OCI-LY7 (cell line): ENCODE measurements at places on chromosomes 7 and 10.
A peak's percentile ranks its signal among the peaks of the same experiment; 100 is the strongest.

DNA sequence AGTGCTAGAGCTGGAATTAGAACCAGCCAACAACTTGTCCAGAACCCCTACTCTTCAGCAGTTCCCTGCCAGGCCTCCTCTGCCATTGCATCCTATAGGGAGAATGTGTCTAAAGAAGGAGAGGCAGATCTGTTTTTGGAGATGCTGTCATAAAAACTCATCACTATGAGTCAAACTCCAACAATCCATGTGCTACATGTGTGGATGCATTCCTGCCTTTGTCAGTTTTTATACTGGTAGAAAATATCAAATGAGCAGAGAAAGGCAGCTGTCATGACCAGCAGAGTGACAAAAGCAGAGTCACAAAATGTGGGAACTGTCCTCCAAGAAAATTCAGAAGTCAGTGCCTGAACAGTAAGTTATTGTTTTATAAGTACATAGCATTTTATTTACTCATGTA, 93.0 kb downstream of the ABLIM1 start:
- DNase-seq, result no peak

GRCh38 chr7:82559193-82559805, 115.7 kb upstream of the CACNA2D1 start:
- DNase-seq, result no peak

GRCh38 chr7:25861164-25861496, 290.9 kb upstream of the NFE2L3 start:
- no peak for DNase-seq

- no peak for DNase-seq
Observed at GRCh38 chr7:9264395-9264794, 831.0 kb downstream of the NXPH1 start.

DNA sequence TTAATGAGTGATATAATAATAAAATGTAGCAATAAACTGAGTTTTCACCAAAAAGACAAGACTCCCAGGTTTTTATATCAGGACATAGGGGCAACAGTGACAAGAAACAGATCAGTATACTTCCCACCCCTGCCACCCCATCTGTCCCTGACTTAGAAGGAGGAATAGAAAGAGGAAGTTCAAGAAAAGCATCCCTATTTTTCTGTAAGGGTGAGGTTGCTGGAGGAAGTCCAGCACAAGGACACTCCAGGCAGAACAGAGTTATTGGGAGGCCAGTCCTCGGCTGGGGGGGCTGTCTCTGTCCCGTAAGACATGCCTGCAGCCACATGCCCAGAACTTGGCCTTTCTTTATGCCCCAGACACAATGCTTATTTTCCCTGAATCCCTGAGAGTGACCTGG, 16.5 kb upstream of the TLX1 start:
- no peak for DNase-seq

DNA sequence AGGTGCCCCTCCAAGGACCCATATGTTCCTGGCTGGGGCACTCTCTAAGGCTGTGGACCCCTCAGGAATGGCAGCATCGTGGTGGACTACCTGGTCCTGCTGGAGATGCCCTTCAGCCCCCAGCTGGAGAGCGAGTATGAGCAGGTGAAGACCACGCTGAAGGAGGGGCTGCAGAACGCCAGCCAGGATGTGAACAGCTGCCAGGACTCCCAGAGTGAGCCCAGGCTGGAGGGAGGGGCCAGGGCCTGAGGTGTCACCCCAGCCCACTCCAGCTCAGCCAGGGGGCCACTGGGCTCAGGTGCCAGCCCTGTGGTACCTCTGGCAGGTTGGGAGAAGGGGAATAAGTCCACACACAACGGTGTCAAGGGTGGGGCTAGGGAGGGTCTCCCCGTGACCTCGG, 4.7 kb upstream of the MUC12 start:
- DNase-seq, result no peak

- DNase-seq, result no peak
Observed at GRCh38 chr7:13560441-13560840, 429.0 kb downstream of the ETV1 start.

GRCh38 chr10:88672041-88672440, 7.8 kb downstream of the LIPF start:
- no peak for DNase-seq

- DNase-seq, result no peak
Observed at GRCh38 chr7:112635742-112636141, 154.5 kb downstream of the TMEM168 start.

DNA sequence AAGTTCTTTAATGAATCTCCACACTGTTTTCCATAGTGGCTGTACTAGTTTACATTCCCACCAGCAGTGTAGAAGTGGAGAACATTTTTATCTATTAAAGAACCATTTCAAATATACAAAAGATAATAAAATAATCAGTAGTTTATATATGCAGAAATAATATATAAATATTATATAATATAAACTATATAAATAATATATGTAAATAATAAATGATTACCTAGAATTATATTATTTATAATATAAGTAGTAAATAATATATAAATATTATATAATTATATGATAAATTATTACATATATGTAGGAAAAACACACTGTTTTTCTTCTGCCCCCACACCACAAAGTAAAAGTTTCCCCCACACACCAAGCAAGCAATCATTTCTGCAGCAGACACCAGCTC, 83.5 kb upstream of the NEUROD6 start:
- DNase-seq, result no peak

- no peak for DNase-seq
Observed at GRCh38 chr10:54854389-54854788, 53.4 kb upstream of the PCDH15 start.

GRCh38 chr7:131111081-131111576, 216.5 kb upstream of the MKLN1 start:
- DNase-seq, result peak; percentile 32

GRCh38 chr10:34384372-34384771, 430.7 kb downstream of the PARD3 start:
- DNase-seq, result no peak

GRCh38 chr10:98433881-98434732, 12.6 kb downstream of the HPS1 start:
- no peak for DNase-seq

- DNase-seq, result no peak
Observed at GRCh38 chr10:131249238-131249954, 62.1 kb downstream of the TCERG1L start.

GRCh38 chr7:29771081-29771816, 35.1 kb upstream of the WIPF3 start:
- DNase-seq, result no peak

DNA sequence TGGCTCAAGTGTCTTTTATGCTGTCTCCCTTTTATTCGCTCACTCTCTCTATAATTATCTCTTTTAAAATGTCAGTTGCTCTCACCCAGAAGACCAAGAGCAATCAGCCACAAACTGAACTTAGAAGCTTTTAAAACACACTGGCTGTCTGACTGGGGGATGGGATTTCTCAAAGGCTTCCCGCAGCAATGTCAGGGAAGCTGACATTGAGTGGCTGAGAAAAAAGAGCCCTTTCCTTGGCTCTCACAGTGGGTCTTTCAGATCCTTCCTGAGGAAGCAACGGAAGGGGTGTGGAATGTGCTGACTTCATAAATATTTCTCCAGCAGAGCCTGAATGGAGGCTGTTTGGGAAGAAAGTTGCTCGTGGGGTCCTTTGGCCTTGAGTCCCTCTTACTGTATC, 445.7 kb upstream of the C7orf33 start:
- DNase-seq, result no peak

DNA sequence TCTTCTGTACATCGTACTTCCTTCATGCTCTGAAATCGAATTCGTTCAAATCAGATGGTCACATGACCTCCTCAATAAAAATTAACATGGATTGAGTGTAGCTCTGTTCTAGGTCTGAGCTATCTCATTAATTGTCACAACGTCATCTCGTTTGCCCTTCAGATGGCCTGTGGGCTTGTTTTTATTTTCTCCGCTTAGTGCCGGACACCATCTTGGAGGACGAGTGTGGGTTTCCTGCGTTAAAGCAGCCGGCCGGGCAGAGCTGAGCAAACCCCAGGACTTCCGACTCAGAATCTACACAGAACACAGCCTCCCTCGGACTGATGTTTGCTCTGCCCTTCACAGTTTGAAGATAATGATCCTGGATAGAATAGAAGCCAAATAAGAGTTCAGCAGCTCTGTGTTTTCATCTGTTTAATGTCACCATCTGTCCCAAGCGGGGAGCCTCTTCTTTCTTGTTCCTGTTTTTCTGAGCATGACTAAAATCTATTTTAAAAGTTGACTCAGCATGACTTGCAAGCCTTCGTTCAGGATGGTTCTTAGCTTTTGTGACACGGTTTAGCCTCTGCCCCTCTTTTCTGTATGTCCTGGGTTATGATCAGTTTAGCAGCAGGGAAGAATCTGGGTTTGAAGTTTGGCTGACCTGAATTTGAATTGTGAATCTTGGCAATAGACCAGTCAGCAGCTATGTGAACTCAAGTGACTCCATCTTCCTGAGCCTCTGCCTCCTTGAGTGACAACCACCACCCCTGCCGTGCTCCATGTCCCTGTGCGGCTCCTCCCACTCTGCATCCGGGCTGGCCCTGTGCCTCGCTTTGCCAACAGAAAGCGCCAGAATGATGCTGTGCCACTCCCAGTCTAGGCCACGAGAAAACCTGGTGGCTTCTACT, 30.6 kb upstream of the GALNTL5 start:
- no peak for DNase-seq

DNA sequence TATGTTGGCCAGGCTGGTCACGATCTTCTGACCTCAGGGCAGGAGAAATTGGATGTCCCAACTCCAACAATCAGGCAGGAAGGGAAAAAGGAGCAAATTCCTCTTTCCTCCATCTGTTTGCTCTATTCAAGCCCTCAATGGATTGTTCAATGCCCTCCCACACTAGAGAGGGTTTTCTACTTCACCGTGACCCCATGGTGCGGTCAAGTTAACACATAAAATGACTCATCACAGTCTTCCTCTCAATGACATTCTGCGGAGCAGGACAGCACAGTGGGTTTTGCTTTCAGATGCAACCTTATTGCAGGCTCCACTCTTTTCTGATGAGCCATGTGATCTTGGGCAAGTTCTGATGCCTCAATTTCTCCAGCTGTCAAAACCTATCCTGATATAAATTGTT, 364.9 kb downstream of the ANKRD30A start:
- no peak for DNase-seq

- DNase-seq, result no peak
Observed at GRCh38 chr10:23362069-23362830, 17.7 kb upstream of the C10orf67 start.

GRCh38 chr7:105060437-105060836, 46.4 kb downstream of the KMT2E start:
- no peak for DNase-seq

- no peak for DNase-seq
Observed at GRCh38 chr7:124915242-124915641, 14.4 kb downstream of the POT1 start.

DNA sequence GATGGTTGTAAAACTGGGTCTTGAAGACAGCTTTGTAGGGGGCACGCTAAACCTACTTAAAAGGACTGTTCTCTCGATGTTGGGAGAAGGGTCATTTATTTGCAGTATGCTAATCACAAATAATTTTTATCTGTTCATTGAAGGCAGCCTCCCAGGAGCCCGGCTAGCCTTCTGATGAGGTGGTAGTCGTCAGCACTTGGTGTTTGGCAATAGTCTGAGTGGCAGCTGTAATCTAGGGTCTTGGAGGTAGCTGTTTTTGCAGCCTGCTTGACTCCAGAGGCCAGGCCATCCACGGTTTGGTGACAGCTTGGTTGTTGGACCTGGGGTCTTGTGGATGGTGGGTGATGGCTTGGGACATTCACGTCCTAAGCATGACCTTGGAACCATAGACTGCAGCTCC, 2.2 kb downstream of the GTF2IRD1 start:
- DNase-seq, result no peak

DNA sequence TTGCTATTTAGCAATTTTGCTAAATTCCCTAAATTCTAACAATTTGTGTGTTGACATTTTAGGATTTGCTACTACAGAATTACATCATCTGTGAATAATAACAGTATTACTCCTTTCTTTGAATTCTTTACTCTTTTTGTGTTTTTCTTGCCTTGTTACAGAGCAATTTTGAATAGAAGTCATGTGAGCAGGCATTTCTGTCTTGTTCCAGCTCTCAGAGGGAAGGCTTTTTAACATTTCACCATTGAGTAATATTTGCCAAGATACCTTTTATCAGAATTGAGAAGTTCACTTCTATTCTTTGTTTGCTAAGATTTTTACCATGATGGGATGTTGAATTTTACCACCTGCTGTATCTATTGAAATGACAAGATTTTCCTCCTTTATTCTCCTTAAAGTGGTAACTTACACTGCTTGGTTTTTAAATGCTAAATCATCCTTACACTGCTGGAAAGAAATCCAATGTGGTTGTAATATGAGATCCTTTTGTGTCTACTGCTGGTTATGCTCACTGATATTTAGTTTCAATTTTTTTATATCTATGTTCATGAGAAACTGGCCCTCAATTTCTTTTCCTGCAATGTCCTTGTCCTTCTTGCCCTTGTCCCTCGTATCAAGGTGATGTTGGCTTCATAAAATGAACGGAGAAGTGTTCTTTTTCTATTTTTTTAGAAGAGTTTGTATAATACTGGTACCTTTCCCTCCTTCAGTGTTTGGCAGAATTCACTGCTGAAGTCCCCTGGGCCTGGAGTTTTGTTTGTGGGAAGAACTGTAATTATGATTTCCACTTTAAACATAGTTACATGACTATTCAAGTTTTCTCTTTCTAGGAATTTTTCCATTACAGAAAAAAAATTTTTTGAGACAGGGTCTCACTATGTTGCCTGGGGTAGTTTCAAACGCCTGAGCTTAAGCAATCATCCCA, 50.3 kb upstream of the ATP6V0A4 start:
- no peak for DNase-seq

GRCh38 chr7:157876469-157877285, 539.9 kb downstream of the DNAJB6 start:
- no peak for DNase-seq

DNA sequence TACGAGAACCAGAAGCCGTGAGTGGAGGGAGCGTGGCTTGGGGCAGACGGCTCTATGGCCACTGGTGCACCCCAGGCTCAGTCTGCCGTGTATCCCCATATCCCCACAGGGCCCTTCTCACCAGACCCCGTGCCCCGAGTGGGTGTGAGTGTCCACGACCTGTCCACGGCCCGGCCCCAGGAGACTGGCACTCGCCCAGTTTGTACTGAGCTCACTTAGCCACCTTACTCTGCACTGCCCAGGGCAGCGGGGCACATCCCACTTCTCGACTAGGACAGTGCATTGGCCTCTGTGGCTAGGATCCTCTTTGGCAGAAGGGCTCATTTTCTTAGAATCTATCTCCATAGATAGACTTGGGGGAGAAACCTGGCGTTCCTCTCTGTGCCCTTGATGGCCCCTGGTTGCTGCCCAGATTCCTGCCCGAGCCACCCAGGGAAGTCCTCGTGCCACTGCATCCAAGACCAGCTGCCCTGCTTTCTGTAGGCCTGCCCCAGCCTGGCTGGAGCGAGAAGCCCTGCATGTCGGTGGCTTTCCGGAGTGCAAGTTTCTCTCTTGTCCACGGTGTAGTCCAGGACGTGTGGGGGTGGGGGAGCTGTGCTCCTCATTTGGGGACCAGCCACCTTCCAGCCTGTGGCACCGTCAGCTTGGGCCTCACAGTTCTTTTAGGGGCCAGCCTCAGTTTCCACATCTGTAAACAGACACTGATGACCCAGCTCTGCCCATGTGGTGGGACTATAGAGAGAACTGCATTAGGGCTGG, 11.9 kb downstream of the TMEM120A start:
- no peak for DNase-seq
